Dermis microvascular lymphatic vessel endothelial cell (primary cell): ENCODE measurements at places on chromosomes 4 and X. TPM values are rescaled to one million over a fixed set of nuclear protein-coding genes. Genes with fewer than 3 reads are reported as not detected.

- DNase-seq = no peak
Observed at GRCh38 chrX:39117101-39117500, 315.8 kb downstream of the MID1IP1 start.

RASSF6 gene
- not detected in 2 replicates for total RNA-seq

GRCh38 chrX:21524008-21524407 is 134.1 kb downstream of the KLHL34 start:
- DNase-seq = no peak

PHKA1 gene
- 4.9 and 6.4 TPM in 2 replicates for total RNA-seq

GRCh38 chrX:120840827-120841226 is 34.8 kb downstream of the CT47B1 start:
- DNase-seq = peak; percentile 0

SPANXN1 gene
- not detected in 2 replicates for total RNA-seq
